ENCODE measurements at places on chromosomes 13 and 19. TPM values are rescaled to one million over a fixed set of nuclear protein-coding genes. Genes with fewer than 3 reads are reported as not detected.

GRCh38 chr19:11737964-11738745 lies 591 bp downstream of the ZNF823 start:
- peak overlapping the region; percentile 94 for H3K4me3 ChIP-seq
- peak overlapping the region; percentile 78 for H3K27ac ChIP-seq
- no peaks in the 10 kb centered on the region for H3K4me1 ChIP-seq

DNA sequence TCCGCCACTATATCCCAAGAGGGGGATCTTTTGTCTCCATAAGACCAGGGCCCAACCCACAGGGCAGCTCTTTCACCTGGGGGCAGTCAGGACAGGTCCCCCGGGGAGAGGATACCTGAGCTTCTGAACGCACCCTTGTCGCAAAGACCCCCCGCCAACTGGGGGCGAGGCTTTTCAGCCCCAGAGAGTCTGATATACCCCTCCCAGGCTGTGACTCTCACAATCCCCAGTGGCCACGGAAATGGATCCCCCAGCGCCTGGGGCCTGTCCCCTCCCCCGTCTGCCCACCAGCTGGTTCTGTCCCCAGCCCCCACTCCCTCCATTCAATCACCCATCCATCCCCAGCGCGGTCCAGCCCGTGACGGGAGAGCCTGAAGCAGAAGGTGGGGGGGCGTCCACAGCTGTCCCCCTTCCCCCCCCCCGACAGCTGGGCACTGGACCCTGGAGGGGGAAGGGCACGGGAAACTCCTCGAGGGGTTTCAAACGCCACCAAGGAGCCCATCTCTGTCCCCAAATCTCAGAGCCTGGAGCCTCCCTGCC lies 823 bp downstream of the DOCK6 start:
- DNase-seq, result no peak
- H3K4me3 ChIP-seq, result peak overlapping the region; percentile 58
- peaks cover 4% of the 10 kb centered on the region for H3K4me1 ChIP-seq
- H3K36me3 ChIP-seq, result no peaks in the 10 kb centered on the region
- no peak overlapping the region for H3K27ac ChIP-seq

GRCh38 chr13:111537115-111537728 lies 216.8 kb downstream of the TEX29 start:
- no peaks in the 10 kb centered on the region for H3K36me3 ChIP-seq
- H3K4me3 ChIP-seq, result no peak overlapping the region
- H3K27me3 ChIP-seq, result no peaks in the 10 kb centered on the region
- H3K4me1 ChIP-seq, result no peaks in the 10 kb centered on the region

The GNA15 gene
- not detected for total RNA-seq

The ZIM2 gene
- not detected for total RNA-seq

The MPV17L2 gene
- 4.1 TPM for total RNA-seq

Data from fibroblast of lung (primary cell).